ENCODE measurements at places on chromosomes 4 and X. TPM values are rescaled to one million over a fixed set of nuclear protein-coding genes. Genes with fewer than 3 reads are reported as not detected.

Gene TLR2
- total RNA-seq, result 0.73 TPM

DNA sequence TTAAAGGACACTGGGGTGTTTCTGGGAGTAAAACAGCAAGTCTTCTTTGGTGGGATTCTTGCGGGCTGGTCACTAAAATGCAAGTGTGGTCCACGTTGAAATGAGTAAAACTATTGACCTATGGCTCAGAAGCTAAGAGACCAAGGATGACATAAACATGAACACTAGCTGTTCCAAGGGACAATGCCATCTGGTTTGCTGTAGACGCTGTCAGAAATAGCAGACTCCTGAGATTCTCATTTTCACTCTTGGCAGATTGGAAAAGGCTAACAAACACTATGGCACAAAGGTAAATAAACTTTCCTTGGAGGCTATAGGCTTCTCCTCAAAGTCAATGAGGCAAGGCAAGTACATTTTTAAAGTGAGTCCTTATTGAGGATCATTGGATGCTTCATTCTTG lies 343.6 kb downstream of the KCNIP4 start:
- no peaks in the 10 kb centered on the region for H3K36me3 ChIP-seq
- no peak for DNase-seq
- no peaks in the 10 kb centered on the region for H3K4me1 ChIP-seq
- no peaks in the 10 kb centered on the region for H3K27me3 ChIP-seq
- H3K27ac ChIP-seq, result no peak overlapping the region
- no peak overlapping the region for H3K4me3 ChIP-seq

DNA sequence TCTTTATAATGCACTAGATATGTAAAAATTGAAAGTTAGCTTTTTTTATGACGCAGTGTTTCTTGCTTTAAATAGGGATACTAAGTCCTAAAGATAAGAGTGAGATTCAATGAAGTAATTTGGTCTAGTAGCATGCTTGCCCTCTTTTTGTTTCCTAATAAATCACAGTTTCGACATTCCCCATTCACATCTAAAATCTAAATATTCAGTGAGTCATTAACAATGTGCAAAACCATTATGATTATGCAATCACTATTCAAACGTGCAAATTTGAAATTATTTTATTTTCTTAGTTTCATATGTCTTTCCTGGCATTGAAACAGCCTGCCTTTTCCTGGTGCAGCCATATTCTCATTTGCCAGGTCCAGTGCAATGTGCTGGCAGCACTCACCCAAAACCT lies 1350.5 kb upstream of the PABPC4L start:
- no peak overlapping the region for H3K4me3 ChIP-seq
- H3K27ac ChIP-seq, result no peak overlapping the region
- H3K36me3 ChIP-seq, result no peaks in the 10 kb centered on the region
- no peaks in the 10 kb centered on the region for H3K4me1 ChIP-seq

GRCh38 chrX:11867610-11868345 lies 109.7 kb downstream of the MSL3 start:
- H3K4me3 ChIP-seq, result no peak overlapping the region
- H3K36me3 ChIP-seq, result no peaks in the 10 kb centered on the region
- no peak overlapping the region for H3K27ac ChIP-seq
- no peaks in the 10 kb centered on the region for H3K4me1 ChIP-seq

DNA sequence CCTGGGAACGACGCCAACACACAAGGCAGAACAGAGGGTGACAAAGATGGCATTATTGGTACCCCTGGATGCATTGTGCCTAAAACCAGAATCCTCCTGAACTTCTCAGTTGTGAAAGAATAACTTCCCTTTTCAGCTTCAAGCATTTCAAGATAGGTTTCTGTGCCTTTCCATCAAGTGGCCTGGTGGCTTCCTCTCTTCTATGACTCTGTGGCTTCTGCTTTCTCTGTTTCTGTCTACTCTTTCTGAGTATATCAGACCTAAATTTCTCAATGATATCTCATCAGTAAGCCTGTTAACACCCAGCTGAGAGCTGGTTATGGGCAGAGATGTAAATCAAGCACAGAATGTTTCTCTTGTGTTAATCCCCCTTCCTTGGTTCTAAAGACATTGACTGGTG lies 21.4 kb upstream of the FAM9B start:
- no peak for DNase-seq
- no peak overlapping the region for H3K4me3 ChIP-seq
- H3K36me3 ChIP-seq, result no peaks in the 10 kb centered on the region
- H3K27ac ChIP-seq, result no peak overlapping the region

GRCh38 chr4:183700407-183700806 lies 41.3 kb downstream of the TRAPPC11 start:
- H3K4me3 ChIP-seq, result no peak overlapping the region
- H3K36me3 ChIP-seq, result peaks cover 57% of the 10 kb centered on the region
- no peak overlapping the region for H3K27ac ChIP-seq

DNA sequence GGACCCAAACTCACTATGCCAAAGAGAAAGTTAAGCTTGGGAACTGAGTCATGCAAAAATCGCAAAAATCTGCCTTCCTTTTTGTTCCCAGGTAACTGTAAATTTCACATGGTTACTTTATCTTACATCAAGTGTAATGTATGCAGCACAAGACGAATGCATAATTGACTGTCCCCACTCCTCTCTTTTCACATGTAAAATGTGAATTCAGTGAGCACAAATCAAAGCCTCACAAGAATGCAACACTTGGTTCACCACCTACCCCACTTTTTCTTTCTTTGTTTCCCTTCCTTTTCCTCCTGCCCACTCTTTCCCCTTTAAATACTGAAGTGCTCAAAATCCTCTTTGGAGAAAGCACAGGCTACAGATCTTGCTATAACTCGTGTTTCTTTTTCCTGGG lies 53.2 kb downstream of the MAGED4B start:
- H3K4me1 ChIP-seq, result no peaks in the 10 kb centered on the region
- no peak for DNase-seq
- no peak overlapping the region for H3K4me3 ChIP-seq
- H3K36me3 ChIP-seq, result no peaks in the 10 kb centered on the region
- H3K27ac ChIP-seq, result no peak overlapping the region

DNA sequence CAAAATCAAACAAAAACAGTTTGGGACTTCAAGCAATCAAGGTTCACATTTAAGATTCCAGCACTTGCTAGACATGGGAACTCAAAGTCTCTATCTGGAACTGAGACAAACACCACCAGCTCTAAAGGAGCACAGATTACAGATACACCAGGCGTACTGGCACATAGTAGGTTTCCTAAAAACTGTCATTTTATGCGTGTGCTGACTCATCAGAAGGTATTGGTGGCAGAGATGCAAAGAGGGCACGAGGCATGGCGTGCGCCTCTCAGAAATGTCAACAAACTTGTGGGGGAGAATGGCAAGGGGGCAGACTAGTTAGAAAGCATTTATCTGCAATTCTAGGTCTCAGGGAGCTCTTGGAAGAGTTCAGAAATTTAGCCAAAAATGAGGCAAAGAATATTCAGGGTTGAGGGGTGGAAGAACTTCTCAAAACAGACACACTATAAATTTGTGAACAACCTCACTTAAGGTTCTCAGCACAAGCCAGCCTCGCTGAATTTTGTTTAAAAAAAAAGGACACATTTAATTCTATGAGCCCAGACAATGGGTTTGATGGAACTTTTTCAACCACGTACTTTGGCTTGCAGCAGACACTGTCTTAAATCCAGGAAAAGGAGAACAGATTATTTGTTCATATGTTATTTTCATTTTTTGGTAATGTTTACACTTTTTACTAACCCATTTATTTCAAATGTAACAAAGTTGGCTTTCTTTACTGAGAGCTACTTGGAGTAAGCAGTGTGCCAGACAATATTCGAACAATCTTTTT lies 100.0 kb downstream of the SHISA3 start:
- no peak for DNase-seq
- H3K4me3 ChIP-seq, result no peak overlapping the region
- no peaks in the 10 kb centered on the region for H3K27me3 ChIP-seq
- peaks cover 8% of the 10 kb centered on the region for H3K4me1 ChIP-seq
- no peak overlapping the region for H3K27ac ChIP-seq

DNA sequence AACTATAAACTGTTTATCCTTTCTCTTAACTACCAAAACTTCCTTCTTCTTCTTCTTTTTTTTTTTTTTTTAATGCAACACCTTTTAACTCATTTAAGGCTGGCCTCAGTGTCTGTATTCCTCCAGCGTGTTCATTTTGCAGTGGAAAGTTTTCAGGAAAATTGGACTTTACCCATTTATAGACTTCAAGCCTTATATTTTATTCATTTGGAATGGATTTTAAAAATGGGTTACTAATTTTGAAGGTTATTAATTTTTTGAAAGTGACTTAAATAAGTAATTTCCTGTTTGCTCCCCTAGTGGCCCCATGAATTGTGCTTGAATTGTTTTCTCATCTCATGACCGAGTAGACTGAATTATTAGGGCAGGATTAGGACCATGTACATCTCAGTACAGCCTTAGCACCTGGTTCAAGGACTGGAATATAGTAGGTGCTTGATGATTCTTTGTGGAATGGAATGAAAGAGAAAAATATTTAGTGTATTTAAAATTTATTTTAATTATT lies 282.7 kb downstream of the ANKRD50 start:
- H3K27me3 ChIP-seq, result no peaks in the 10 kb centered on the region
- no peaks in the 10 kb centered on the region for H3K4me1 ChIP-seq
- no peak overlapping the region for H3K27ac ChIP-seq
- no peaks in the 10 kb centered on the region for H3K36me3 ChIP-seq

DNA sequence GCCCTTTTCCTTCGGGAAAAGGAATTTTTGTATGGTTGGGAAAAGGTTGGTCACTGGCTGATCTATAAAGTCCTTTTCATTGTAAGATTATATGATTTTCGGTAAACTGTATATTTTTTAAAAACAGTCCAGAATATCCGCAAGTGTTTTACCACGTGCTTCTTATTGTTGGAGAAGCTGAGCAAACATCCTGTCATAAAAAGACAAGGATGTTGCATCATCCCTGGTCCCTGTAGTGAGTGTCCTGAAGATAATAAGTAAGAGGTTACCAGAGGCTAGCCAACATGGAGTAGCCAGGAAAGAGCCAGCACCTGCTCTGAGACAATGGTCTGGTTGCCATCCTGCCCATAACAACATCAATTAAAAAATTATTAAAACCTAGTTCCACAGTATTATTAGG lies 5.1 kb downstream of the CXCL9 start:
- no peaks in the 10 kb centered on the region for H3K4me1 ChIP-seq
- H3K36me3 ChIP-seq, result no peaks in the 10 kb centered on the region
- no peak overlapping the region for H3K27ac ChIP-seq
- H3K27me3 ChIP-seq, result no peaks in the 10 kb centered on the region
- no peak for DNase-seq

- no peaks in the 10 kb centered on the region for H3K36me3 ChIP-seq
- no peaks in the 10 kb centered on the region for H3K27me3 ChIP-seq
- no peak for DNase-seq
- no peak overlapping the region for H3K27ac ChIP-seq
These were observed 220.3 kb downstream of the KCNIP4 start for GRCh38 chr4:21728304-21728703.

Data from HepG2 (cell line).